CD4-positive, alpha-beta T cell treated with Interferon gamma for 1 hour (primary cell): ENCODE measurements at places on chromosomes 6 and 20.
A peak's percentile ranks its signal among the peaks of the same experiment; 100 is the strongest.

DNA sequence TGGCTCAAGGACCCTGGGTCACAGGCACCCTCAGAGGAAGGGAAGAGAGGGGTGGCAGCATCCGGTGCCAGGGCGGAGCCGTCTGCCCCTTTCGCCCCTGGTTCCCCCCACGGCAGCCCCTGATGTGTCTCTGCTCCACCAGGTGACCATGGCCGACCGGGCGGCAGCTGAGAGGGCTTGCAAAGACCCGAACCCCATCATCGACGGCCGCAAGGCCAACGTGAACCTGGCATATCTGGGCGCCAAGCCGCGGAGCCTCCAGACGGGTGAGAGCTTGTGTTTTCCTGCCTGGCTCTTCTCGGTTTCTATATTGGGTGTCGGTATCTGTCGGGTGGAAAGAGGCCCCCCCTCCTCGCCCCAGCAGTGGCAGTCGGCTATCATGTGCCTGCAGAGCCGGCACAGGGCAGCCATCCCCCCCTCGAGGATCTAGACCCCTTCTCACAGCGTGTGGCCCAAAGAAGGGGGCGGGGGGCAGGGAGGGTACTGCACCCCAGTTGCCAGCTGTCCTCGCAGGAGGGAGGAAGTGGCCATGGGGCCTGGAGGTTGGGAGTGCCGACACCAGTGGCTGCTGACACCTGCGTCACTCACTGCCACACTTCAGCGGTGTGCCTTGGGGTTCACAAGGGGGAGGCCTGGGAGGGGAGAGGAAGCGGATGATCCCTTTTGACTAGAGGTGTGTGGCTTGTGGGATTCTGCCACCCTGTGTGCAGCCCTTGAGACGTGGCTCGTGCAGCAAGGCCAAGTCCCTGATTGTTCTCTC, 1.5 kb downstream of the RBM38 start:
- peak; percentile 89 for DNase-seq

- DNase-seq: no peak
Observed at GRCh38 chr6:125078602-125079321, 74.8 kb upstream of the TPD52L1 start.

- no peak for DNase-seq
Observed at GRCh38 chr20:19368351-19368750, 155.9 kb downstream of the SLC24A3 start.

DNA sequence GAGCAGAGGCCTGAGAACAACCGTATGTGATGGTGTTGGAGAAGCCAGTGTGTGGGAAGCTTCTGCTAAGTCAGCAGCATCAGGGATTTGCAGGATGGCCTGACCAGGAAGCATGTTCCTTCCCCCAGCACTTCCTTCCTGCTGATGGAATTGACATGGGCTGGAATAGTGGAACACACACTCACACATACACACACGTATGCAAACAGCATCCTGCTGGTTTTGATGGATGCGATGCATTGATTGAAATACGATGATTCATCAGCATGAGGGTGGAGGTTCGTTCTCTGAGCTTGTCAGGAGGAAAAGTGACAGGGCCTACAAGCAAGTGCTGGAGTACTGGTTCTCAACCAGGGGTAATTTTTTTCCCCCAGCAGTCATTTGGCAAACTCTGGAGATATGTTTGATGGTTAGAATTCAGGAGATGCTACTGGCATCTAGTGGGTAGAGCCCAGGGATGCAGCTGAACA, 229.1 kb downstream of the NFATC2 start:
- no peak for DNase-seq

DNA sequence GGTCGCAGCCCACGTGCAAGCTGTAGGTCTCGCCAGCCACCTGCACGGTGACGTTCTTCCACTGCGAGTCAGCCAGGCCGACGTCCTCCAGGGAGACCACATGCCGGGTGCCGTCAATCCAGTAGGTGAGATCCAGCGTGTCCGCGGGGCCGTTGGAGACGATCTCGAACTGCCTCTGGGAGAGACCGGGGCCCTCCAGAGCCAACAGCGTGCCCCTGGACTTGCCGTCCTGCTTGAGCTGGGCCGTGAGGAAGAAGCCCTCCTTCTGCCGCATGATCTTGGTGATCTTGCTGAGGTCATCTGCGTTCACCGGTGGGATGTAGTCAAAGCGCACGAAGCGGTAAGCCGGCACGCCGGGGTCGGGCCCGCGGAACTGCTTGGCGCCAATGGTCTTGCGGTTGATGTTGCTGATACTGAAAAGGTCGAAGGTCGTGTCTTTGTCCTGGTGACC, 5.1 kb downstream of the THBS2 start:
- DNase-seq: no peak

- no peak for DNase-seq
Observed at GRCh38 chr20:37988306-37988954, 44.8 kb downstream of the TTI1 start.

GRCh38 chr6:167811442-167812087, 15.1 kb upstream of the AFDN start:
- no peak for DNase-seq

DNA sequence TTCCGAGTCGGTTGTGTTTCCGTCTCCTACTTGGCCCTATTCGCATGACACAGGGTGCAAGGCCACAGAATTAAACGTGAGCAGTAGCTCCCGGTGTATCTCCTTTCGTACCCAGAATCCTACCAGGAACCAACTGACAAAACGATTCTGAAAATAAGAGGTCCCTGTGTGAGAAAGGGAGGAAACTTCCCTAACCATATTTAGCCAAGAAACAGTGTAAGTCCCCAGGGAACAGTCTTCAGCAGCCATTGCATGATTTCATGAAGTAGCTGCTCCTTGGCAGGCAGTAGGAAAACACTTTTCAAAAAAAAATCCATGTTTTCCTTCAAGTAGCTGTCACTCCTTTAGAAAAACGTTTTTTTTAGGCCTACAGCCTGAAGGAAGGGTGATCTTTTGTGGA, 46.9 kb downstream of the PDE10A start:
- no peak for DNase-seq

DNA sequence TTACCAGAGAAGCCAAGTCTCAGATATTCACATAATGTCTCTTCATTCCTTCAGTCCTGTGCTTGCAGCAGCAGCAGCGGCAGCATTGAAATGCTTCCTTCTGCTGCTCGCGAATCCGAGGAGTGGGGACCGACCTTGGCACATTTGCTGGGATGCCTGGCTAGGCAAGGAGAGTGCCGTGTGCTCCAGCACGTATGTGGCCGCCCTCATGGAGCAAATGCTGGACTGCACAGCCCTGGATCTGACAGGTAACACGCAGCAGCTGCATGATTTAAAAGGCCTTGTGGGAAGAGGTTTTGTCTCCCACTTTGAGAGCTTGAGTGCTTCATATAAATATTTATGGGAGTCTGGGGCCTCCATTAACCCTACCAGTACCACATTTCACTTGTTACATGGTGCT, 9.9 kb downstream of the MAFB start:
- DNase-seq: no peak

- no peak for DNase-seq
Observed at GRCh38 chr6:143325379-143326140, 124.9 kb downstream of the ADAT2 start.
